AG08395 (cell line): ENCODE measurements at places on chromosomes 3 and 15.

DNA sequence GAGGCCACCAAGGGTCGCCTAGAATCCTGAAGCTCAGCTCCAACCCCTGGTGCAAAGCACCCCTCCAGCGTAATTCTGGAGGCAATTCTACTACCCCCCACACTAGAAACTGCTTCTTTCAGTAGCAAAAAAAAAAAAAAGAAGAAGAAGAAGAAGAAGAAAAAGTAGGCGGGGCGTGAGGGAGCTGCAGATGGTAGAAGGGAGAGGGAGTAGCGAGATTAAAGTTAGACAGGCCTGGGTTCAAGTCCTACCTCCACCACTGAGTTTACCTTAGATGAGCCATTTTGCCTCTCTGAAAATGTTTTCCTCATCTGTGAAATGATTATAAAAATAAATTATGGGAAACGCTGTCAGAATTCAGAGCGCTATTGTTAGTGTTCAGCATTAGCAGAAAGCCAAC, 913 bp downstream of the FAM174B start:
- DNase-seq = no peak

DNA sequence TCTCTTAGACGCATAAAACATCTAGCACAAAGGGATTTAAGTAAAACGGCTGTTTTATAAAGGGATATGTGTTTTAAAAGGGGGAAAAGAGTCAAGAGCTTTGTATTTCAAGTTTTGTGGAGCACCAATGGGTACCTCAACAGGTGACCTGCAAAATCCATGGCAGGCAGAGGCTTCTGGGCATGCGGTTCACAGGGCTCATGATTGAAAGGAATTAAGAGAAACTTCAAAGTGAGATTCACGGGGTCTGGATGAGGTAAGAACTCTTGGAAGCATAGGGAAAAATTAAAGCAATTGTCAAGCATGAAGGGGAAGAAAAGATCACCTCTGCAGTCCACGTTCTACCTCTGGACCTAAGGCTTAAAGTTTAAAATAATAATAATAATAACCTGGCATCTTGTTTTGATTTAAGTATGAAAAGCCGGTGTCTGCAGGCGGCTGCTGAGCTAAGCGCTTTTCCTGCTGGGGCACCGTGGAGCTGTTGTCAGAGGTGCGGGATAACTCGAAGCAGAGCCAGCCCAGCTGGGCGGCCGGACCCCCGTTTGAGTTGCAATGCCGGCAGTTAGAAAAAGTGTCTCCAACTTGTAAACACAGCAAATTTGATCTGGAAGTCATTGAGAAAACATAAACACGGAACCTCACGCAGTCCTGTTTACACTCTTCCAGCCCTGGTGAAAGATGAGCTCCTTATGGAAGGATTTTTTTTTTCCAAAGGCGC, 40.5 kb downstream of the HES1 start:
- no peak for DNase-seq

GRCh38 chr3:123447416-123447748, 1.5 kb downstream of the ADCY5 start:
- DNase-seq = no peak

DNA sequence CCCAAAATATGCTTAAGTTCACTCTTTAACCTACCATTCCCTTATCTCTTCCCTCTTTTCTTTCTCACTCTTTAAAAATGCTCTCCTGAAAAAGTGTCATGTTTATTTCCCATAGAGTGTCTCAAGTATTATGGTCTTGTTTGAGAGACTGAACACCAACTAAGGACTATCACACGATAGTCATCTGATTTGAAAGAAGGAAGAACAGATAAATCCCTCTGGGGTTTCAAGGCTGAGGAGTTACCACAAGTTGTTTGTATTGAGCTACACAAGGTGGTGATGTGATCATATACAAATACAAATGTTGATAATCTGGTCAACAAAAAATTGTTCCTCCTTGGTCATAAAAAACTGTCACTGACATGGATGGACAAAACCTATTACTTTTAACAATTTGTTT, 13.8 kb downstream of the MEIS2 start:
- no peak for DNase-seq

DNA sequence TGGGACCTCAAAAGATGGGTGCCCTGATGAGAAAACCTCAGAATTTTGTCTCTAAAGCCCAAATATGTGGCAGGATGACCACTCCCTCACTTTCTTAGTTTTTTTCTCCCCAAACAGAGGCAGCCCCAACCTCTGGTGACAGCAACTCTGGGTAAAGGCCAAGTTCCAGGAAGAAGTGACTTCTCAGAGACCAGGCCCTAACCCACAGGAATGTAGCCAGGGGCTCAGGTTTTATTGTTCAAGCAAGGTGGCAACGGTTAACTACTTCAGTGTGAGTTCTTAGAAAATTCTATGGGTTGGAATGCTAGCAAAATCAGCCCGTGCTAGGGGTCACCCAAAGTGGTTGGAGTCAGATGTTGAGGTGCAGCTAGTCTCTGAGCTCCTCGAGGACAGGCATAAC, 5.1 kb upstream of the DNAJA4 start:
- no peak for DNase-seq
